Frontal cortex (tissue), 4 donors: ENCODE measurements at places on chromosomes 12 and 14. TPM values are rescaled to one million over a fixed set of nuclear protein-coding genes. Genes with fewer than 3 reads are reported as not detected.

Gene PLEKHD1
- 0.41 TPM for total RNA-seq

DNA sequence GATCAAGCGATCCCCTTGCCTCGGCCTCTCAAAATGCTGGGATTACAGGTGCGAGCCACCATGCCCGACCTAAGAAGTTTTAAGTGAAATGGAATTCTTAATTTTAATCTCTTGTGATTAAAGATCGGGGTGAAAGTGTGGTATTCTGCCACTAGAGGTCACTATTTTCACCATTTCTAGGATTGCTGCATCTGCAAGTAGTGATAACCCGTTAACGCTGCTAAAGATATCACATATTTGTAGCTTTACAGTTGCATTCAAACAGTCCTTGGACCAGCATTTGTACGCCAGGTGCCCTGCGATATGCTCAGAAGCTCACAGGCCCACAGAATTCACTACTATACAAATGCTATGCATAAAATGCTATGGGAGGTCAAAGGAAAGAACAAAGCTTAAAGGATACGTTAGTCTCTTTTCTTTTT lies 19.3 kb downstream of the CCDC62 start:
- peak; percentile 51 for DNase-seq

GRCh38 chr14:103078860-103079587 lies 5.0 kb upstream of the LBHD2 start:
- no peak for DNase-seq

- no peak for DNase-seq
Observed at GRCh38 chr14:34620839-34621238, 9.1 kb downstream of the SNX6 start.

DNA sequence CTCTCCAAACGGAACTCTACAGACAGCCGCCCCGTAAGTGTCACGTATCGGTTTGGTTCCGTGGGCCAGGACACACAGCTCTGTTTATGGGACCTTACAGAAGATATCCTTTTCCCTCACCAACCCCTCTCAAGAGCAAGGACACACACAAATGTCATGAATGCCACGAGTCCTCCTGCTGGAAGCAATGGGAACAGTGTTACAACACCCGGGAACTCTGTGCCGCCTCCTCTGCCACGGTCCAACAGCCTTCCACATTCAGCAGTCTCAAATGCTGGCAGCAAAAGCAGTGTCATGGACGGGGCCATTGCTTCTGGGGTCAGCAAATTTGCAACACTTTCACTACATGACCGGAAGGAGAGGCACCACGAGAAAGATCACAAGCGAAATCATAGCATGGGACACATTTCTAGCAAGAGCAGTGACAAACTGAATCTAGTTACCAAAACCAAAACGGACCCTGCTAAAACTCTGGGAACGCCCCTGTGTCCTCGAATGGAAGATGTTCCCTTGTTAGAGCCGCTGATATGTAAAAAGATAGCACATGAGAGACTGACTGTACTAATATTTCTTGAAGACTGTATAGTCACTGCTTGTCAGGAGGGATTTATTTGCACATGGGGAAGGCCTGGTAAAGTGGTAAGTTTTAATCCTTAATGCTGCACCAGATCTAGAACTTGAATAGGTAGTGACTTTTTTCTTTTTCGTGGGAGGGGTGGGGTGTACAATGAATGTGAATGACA lies 69.7 kb downstream of the WDR20 start:
- DNase-seq = no peak

GRCh38 chr14:105532735-105533141 lies 6.4 kb downstream of the TMEM121 start:
- DNase-seq = no peak

Gene KLHDC1
- total RNA-seq = 27.3 TPM

Gene CMA1
- not detected for total RNA-seq

Gene IGFBP6
- total RNA-seq = 9.0 TPM

- DNase-seq = peak; percentile 31
Observed at GRCh38 chr12:30794591-30795409, 40.0 kb upstream of the CAPRIN2 start.

Gene MORN3
- total RNA-seq = 3.3 TPM

Gene KCNC2
- 22.4 TPM for total RNA-seq

GRCh38 chr12:58695263-58695662 lies 225.0 kb downstream of the LRIG3 start:
- DNase-seq = no peak

- peak; percentile 67 for DNase-seq
Observed at GRCh38 chr12:10153271-10154144, 18.4 kb downstream of the OLR1 start.

Gene EID3
- 4.5 TPM for total RNA-seq

GRCh38 chr12:22981711-22982110 lies 356.7 kb downstream of the ETNK1 start:
- no peak for DNase-seq

GRCh38 chr14:77066578-77067172 lies 31.4 kb upstream of the CIPC start:
- no peak for DNase-seq

DNA sequence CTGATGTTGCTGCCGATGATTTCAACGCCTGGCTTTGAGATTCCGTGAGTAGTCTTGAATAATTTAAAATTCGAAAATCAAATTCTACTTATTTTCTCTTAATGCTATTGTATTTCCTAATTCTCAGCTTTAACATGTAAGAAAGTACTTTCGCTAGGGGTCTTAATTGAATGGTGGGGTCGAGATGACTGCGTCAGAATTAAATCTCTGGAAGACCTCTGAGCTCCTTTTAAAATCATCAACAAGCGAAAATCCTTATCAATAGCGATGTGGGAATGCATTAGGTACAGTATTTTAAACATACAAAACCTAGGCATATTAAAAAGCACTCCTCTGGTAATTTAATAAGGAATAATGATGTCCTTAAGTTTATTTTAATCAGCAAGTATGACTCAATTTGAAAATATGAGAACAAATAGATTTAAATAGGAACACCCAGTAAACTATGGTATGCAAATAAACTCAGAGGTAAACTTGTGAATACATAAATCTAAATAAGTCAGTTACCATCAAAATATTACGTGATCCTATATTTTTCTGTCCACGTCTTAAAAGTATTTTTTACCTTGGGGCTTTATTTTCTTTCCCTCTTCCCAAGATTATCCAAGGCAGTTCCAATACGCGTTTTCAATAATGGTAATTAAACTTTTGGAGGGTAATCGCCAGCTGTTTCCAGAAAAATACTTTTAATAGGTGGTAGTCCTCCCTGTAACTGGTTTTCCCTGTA lies 1.4 kb downstream of the FOXA1 start:
- DNase-seq = no peak

DNA sequence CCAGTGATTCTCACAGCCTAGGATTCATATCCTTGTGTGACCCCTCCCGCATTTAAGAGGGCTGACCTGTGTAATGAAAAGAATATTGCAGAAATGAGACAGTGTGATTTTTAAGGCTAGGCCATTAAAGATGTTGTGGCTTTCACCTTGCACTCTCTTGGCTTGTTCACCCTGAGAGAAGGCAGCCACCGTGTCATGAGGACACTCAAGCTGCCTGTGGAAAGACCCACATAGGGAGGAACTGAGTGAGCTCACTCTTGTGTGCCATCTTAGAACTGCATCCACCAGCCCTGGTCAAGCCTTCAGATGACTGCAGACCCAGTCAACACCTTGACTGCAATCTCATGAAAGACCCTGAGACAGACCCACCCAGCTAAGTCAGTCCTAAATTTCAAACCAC lies 46.3 kb upstream of the TMPO start:
- no peak for DNase-seq

GRCh38 chr12:91155990-91156389 lies 26.6 kb downstream of the DCN start:
- no peak for DNase-seq

- no peak for DNase-seq
Observed at GRCh38 chr12:76698316-76698715, 65.6 kb upstream of the ZDHHC17 start.

Gene OR6C68
- total RNA-seq = not detected

Gene PLEKHG3
- 7.3 TPM for total RNA-seq

- DNase-seq = no peak
Observed at GRCh38 chr12:106046947-106047346, 91.8 kb downstream of the NUAK1 start.

Gene KRT72
- not detected for total RNA-seq

- DNase-seq = no peak
Observed at GRCh38 chr12:95257541-95257940, 39.9 kb downstream of the VEZT start.
